Activated CD4-positive, alpha-beta T cell treated with anti-CD3 and anti-CD28 coated beads, Interleukin-2, amount 50 U/mL, for 48 hours (primary cell): ENCODE measurements at places on chromosomes 4 and X.
A peak's percentile ranks its signal among the peaks of the same experiment; 100 is the strongest.

DNA sequence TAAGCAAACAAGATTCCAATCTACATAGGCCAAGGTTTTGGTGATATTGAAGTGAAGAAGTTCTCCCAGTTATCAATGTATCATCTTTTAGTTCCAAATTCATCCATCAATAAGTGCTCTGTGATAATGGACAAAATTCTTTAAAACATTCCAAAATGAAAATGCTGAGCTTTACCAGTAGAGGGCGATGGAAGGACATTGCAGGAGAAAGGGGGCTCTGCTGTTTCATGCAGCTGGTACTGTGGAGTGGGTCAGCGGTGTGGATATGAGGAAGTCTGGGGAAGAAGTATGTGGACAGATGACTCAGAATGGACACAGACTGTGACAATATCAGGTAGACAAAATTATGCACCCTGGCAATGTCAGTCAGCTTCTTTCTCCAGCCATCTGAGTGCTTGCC is 46.6 kb upstream of the HS6ST2 start:
- no peak for DNase-seq

DNA sequence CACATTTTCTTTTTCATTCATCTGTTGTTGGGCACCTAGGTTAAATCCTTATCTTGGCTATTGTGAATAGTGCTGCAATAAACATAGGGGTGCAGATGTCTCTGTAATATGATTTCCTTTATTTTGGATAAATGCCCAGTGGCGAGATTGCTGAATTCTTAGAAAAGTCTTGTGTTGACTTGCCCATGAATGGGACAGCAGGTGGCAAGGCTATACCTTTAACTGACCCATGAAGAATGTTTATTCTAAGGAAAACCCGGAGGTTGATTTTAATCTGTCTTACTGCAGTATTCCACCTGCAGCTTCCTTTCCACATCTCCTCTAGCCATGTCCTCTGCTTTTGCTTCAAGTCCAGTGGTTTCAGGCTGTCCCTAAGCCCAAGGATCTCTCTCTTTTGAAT is 220.6 kb downstream of the SNCA start:
- DNase-seq: no peak

DNA sequence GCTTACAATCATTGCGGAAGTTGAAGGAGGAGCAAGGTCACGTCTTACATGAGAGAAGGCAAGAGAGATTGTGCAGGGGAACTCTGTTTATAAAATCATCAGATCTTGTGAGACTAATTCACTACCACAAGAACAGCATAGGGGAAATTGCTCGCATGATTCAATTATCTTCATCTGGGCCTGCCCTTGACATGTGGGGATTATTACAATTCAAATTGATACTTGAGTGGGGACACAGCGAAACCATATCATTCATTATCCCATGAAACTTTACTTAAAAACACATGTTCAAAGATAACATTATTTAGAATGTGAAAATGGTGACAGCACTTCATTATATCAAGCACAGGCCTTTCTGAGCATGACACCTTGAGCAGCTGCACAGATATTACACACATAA is 1087.8 kb downstream of the C4orf33 start:
- no peak for DNase-seq

DNA sequence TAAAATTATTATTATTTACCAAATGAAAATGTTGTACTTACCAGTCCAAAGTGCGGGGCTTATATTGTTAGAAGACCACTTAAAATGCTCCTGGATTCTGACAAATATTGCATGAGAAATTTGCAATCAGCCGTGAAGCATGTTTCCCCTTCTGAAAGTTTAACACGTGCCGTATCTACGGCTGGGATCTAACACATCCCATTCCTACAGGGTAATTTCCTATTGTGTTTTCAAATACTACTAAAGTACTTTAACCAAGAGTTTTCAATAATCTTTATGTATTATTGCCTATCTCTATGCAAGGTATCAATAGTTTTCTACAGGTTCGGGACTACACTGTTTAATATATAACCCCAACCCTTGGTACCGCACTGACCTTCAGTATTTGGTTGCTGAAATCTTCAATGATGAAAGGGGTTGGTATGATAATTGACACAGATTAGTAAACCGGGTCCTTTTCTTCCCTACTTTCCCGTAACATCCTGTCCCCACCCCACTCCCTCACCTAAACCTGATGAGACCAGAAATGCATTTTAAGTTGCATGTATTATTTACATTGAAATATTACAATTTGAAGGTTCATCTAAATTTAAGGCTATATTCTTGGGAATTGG is 795 bp upstream of the BRWD3 start:
- no peak for DNase-seq

- no peak for DNase-seq
These were observed 219.0 kb downstream of the PALLD start for GRCh38 chr4:168715896-168716295.

GRCh38 chr4:31557437-31557836 is 837.3 kb downstream of the PCDH7 start:
- DNase-seq: no peak

- no peak for DNase-seq
These were observed 177.3 kb downstream of the FRMPD4 start for GRCh38 chrX:12315526-12315925.

GRCh38 chr4:153113838-153114105 is 90.5 kb upstream of the TRIM2 start:
- DNase-seq: no peak

GRCh38 chr4:16140879-16141249 is 57.0 kb upstream of the PROM1 start:
- DNase-seq: no peak

GRCh38 chr4:70979445-70980008 is 13.9 kb upstream of the DCK start:
- no peak for DNase-seq

- DNase-seq: no peak
These were observed 62.3 kb upstream of the PDE5A start for GRCh38 chr4:119690871-119691270.

DNA sequence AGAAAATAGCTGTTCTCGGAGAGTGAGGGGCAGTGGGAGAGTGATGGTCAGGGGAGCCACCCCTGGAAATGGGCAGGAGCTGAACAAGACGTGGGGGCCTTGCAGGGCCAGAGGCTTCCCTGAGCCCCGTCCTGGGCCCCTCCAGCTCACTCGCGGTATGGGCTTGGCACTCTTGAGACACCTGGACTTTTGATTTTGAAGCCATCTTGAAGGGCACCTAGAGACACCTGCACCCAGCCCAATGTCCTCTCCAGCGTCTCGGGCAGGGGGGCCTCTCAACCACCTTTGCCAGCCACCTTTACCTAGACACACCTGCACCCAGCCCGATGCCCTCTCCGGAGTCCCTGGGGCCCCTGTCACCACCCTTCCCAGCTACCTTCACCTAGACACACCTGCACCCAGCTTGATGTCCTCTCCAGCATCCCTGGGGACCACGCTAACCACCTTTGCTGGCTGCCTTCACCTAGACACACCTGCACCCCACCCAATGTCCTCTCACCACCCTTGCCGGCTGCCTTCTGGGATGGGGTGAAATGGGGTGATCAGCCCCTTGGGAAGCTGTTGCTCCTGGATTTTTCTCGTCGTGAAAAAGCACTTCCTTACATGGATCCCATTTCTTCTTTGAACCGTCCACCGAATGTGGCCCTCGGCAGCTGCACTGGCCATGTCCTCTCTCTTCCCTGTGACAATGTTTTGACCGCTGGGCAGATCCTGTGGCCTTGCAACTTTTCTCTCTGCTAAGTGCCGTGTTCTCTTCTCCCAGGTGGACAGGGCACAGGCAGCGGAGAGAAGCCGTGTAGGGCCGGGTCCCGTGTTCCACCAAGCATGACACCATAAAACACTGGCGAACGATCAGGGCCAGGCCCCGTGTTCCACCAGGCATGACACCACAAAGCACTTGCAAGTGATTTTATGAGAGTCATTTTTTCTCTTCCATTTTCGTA is 47.5 kb downstream of the CPZ start:
- DNase-seq: no peak

- DNase-seq: no peak
These were observed 51.4 kb upstream of the IL13RA1 start for GRCh38 chrX:118675966-118676349.

DNA sequence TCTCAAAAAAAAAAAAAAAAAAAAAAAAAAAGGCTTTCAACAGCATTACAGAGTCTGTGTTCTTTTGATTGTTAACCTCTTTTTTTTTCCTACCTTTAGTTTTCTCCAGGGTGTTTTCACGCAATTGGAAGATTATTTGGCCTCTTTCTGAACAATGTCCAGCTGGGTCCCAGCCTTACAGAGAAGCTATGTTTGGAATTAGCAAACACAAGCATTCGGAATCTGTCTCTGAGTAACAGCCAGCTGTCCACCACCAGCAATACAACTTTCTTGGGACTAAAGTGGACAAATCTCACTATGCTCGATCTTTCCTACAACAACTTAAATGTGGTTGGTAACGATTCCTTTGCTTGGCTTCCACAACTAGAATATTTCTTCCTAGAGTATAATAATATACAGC is 13.3 kb downstream of the TLR3 start:
- DNase-seq: no peak

DNA sequence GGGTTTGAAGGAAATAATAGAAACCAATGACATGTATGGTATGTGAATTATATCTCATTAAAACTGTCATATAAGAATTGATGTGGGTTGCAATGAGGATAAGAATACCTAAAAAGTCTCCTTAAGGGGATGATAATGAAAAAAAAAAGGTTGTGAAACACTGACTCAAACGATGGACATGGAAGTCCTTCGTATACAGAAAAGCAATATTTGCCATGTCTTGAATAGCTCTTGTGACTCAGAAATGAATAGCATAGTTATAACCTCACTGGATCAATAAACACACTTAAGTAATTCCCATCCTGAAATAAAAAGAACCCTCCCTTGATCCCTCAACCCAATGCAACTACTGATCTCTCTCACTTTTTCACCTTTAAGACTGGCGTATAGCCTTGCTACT is 89.7 kb downstream of the OPHN1 start:
- DNase-seq: no peak

GRCh38 chr4:147418226-147418625 is 62.7 kb upstream of the EDNRA start:
- no peak for DNase-seq

- no peak for DNase-seq
These were observed 25.4 kb downstream of the TMEM47 start for GRCh38 chrX:34631479-34632220.

- DNase-seq: no peak
These were observed 6.7 kb downstream of the TNMD start for GRCh38 chrX:100591256-100592051.

- DNase-seq: no peak
These were observed 305.2 kb upstream of the MAOA start for GRCh38 chrX:43350935-43351334.

GRCh38 chr4:54063737-54064316 is 578 bp downstream of the CHIC2 start:
- DNase-seq: peak; percentile 16

GRCh38 chr4:3451956-3452355 is 10.2 kb downstream of the HGFAC start:
- DNase-seq: no peak

GRCh38 chrX:108298165-108298602 is 140.0 kb downstream of the COL4A6 start:
- DNase-seq: no peak

DNA sequence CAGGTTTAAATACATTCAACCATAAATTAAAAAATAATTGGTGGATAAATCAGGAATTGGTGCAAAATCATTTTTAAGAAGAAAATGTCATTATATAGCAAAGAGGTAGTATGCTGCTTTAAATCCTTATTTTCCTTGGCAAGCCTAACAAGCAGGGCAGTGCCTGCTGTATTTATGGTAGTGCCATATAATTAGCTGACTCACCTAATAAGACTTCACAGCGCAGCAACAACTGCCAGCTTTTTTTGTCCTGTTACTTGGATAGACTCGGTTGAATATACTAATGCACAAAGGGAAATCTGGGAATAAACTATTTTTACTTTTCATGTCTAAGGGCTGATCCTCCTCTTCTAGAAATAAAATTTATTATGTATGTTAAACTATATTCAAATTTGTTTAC is 99.1 kb downstream of the SNCA start:
- no peak for DNase-seq

DNA sequence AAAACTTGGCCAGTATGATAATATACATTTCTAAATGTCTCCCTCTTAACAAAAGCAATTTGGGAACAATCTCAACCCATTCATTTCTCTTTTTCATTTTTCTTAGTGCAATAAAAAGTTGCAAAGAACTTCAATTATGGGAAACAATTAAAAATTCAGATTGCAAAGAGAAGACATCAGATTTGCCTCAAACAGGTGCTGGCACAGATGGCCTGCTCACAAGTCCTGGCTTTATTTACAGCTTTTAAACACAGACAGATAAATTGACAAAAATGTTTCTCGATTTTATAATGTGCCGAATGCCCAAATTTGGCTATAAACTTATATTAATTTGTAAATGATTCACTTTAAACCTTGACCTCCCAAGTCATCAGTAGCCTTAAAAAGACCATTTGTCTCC is 28.7 kb downstream of the SLC4A4 start:
- no peak for DNase-seq

DNA sequence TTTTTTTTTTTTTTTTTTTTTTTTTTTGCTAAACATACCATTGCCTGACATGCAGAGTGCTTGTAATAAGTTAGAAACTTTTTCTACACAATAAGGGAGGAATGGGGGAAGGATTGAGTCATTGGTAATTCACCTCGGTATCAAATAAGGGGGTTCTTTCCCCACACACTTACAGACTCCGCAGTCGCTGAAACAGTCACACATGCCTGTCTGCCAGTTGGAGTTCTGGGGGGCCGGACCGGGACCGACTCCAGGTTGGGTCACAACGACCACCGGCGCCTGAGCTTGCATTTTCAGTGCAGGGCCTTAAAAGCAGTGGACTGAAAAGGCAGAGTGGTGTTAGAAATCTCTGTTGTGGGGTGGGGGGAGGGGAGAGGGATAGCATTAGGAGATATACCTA is 6.9 kb downstream of the PLAC8 start:
- peak; percentile 36 for DNase-seq

GRCh38 chrX:101530944-101531343 is 19.4 kb upstream of the ARMCX1 start:
- DNase-seq: no peak
